Kidney (tissue), 22 donors: ENCODE measurements at places on chromosomes 6 and 20. TPM values are rescaled to one million over a fixed set of nuclear protein-coding genes. Genes with fewer than 3 reads are reported as not detected.

The TRIM15 gene
- 7.1 TPM for polyA plus RNA-seq

The GRIK2 gene
- 1.4 TPM for polyA plus RNA-seq

The NHSL1 gene
- 4.4 TPM for polyA plus RNA-seq

The TTK gene
- 0.13 TPM for polyA plus RNA-seq

The ANKEF1 gene
- polyA plus RNA-seq: 1.9 TPM

The RIPOR3 gene
- 10.5 TPM for polyA plus RNA-seq

The APCDD1L gene
- polyA plus RNA-seq: 4.5 TPM

The MYL9 gene
- polyA plus RNA-seq: 576 TPM

The HLA-DRB5 gene
- polyA plus RNA-seq: 59.9 TPM

The PSMB9 gene
- 52.8 TPM for polyA plus RNA-seq

The CST4 gene
- not detected for polyA plus RNA-seq

The KIF6 gene
- 1.7 TPM for polyA plus RNA-seq

The SLC17A1 gene
- polyA plus RNA-seq: 109 TPM

The HTR1B gene
- 0.26 TPM for polyA plus RNA-seq

The BPHL gene
- polyA plus RNA-seq: 94.1 TPM

The HLA-DQB1 gene
- polyA plus RNA-seq: 48.0 TPM

The HLA-DPA1 gene
- polyA plus RNA-seq: 154 TPM

The SIRPD gene
- not detected for polyA plus RNA-seq

The RGL2 gene
- polyA plus RNA-seq: 56.2 TPM

The HLA-G gene
- 0.37 TPM for polyA plus RNA-seq

The HSPA12B gene
- polyA plus RNA-seq: 8.7 TPM

The YTHDF1 gene
- polyA plus RNA-seq: 21.9 TPM

The DDX39B gene
- polyA plus RNA-seq: 183 TPM

The GTSF1L gene
- not detected for polyA plus RNA-seq

The FYN gene
- polyA plus RNA-seq: 34.5 TPM

The CD83 gene
- polyA plus RNA-seq: 15.4 TPM

The APOBEC2 gene
- not detected for polyA plus RNA-seq

The SRMS gene
- not detected for polyA plus RNA-seq

The HCRTR2 gene
- 0.34 TPM for polyA plus RNA-seq

The VSX1 gene
- polyA plus RNA-seq: not detected

The GABRR1 gene
- not detected for polyA plus RNA-seq

The MICB gene
- polyA plus RNA-seq: 1.5 TPM

The GFOD1 gene
- 2.1 TPM for polyA plus RNA-seq

The BCKDHB gene
- polyA plus RNA-seq: 21.0 TPM

The ZBP1 gene
- polyA plus RNA-seq: not detected

The MOXD1 gene
- 11.6 TPM for polyA plus RNA-seq

The POU5F1 gene
- 7.9 TPM for polyA plus RNA-seq

The DNAAF9 gene
- polyA plus RNA-seq: 7.3 TPM

The RIMS1 gene
- not detected for polyA plus RNA-seq

The SLC13A3 gene
- 241 TPM for polyA plus RNA-seq

The FAM217A gene
- 0.56 TPM for polyA plus RNA-seq

The CLPSL2 gene
- not detected for polyA plus RNA-seq

The SLC2A4RG gene
- 171 TPM for polyA plus RNA-seq

The FGD2 gene
- 0.97 TPM for polyA plus RNA-seq

The CGA gene
- 2.8 TPM for polyA plus RNA-seq

The SLC2A10 gene
- 3.7 TPM for polyA plus RNA-seq

The RAET1L gene
- polyA plus RNA-seq: not detected

The HLA-DQB2 gene
- 1.7 TPM for polyA plus RNA-seq

The PNPLA1 gene
- polyA plus RNA-seq: 1.2 TPM

The GDAP1L1 gene
- not detected for polyA plus RNA-seq

The OLIG3 gene
- not detected for polyA plus RNA-seq

The DSP gene
- 14.7 TPM for polyA plus RNA-seq

The SLC22A2 gene
- 73.7 TPM for polyA plus RNA-seq

The C6orf58 gene
- not detected for polyA plus RNA-seq
